Common myeloid progenitor, CD34-positive (primary cell): ENCODE measurements at places on chromosomes 16 and 17.

- no peak for DNase-seq
Observed at GRCh38 chr17:31294820-31295488, 2.1 kb downstream of the OMG start.

DNA sequence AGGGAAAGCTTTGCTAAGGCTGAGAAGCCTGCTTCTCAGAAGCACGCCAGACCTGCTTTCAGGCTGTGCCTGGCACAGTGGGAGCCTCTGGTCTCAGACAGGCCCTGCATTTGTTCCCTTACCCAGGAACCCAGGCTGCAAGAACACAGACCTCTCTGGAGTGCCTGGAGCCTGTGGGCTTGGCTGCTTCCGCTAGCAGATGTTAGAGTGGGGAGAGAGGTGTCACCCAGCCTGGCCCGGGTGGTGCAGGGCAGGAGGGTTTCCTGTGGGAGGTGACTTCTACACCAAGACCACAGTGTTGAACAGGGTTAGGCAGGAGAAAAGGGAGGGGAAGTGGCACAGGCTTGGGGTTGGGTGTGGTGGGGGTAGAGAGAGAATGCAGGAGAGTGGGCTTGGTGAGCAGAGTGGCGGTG is 35.8 kb upstream of the ADGRG1 start:
- DNase-seq: peak; percentile 97

DNA sequence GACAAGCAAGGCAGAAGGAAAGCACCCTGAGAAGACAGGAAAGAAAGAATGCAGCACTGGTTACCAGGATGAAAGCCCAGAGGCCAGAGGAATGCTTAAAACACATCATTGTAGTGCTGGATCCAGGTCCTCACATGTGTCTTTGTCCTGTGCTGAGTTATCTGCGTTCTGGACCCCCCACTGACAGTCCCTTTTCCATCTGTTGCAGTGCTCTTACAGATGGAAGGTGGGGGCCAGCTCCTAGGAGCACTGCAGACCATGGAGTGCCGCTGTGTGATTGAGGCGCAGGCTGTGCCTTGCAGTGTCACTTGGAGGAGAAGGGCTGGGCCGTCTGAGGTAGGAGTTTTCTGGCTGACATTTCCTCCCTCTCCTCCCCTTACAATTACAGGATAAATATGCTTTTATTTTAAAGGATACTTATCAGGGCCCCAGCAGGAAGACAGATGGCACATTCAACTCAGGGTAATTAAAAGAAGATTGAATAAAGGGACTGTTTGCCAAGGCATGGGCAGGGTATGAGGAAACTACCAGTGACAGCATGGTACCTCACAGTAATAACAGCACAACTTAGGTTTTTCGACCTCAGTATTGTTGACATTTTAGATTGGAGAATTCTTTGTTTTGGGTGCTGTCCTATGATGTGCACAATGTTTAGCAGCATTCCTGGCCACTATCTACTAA is 3.0 kb downstream of the EME1 start:
- no peak for DNase-seq

- DNase-seq: peak; percentile 55
Observed at GRCh38 chr17:58352596-58353388, 791 bp upstream of the SUPT4H1 start.

DNA sequence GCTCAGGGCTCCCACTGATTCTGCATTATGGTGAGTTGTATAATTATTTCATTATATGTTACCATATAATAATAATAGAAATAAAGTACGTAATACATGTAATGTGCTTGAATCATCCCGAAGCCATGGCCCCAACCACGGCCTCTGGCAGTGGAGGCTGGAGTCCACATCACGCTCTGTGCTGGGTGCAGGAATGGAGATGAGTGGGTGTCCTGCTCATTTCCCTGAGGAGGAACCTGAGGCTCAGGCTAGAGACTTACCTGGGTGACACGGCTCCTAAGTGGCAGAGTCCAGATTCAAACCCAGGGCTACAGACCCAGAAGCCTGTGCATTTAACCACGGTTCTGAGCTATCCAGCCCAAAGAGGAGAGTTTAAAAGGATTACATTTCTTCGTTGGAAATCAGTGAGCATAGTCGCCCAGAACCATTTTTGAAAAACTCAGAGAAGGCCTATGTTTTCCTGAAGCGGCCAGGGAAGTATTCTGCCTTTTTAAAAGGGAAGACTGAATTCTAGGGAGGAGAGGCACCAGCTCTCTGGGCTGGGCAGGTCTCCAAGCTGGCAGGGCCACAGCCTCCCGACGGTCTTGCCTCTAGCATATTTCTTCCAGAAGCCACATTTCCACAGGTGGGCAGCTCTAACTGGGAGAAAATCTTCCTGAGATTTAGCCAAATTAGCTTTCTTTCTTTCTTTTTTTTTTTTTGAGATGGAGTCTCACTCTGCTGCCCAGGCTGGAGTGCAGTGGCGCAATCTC is 6.7 kb downstream of the IL4R start:
- DNase-seq: no peak

DNA sequence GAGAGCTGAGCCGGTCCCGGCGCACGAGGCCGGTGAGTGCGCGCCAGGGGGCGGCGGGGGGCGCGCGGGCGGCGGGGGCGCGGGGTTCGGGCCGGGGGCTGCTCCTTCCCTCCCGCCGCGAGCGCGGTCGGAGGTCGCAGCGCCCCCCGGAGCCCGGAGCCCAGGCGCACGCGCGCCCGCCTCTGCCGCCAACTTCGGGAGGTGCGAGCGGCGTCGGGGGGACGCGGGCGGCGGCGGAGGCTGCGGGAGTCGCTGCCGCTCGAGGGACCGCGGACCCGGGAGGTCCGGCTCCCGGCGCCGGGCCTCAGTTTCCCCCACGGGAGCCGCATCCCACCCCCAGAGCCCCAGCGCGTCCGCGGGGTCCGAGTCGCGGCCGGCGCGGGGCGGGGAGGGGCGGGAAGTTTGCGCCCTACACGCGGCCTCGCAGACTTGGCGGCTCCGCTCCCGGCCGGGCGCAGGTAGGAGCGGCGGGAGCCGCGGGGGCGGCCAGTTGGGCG is at the start of gene PRR35:
Gene PRR35 (plus strand): TSS at position 191 of the 497 bp plus-strand sequence. CDS start 2,901 bp downstream, outside the sequence.
- DNase-seq: no peak

DNA sequence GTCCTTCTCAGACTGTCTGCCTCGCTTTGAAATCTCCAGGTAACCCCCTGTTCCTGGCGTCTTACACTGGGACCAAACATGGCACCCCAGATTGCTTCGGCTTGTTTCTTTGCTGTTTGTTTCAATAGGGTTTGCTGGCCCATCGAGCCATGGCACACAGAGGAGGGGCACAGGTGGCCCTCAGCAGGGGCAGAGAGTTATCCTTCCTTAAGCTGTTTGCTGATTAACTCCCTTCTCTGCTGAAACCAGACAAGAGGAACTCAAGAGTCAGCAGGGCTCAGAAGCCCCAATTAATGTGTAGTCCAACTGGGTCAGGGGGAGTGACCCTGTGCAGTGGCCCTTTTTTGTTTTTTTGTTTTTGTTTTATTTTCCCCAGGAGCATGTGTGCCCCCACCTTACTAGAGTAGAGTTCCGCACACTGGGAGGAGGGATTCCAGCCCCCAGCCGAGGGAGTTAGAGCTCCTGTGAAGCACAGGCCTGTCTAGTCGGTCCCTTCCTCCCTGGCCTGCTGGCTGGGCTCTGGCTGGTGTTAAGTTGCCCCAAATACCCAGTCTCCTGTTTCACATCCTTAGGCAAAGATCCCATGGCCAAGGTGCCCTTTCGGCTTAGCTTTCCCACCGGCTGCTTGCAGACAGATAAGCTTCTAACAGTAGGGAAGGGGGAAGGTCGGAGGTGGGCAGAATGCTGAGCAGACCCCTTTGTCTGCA is 39.3 kb downstream of the YPEL2 start:
- no peak for DNase-seq

- no peak for DNase-seq
Observed at GRCh38 chr16:49701789-49702494, 154.0 kb downstream of the ZNF423 start.

GRCh38 chr16:54955757-54956156 is 25.1 kb downstream of the IRX5 start:
- no peak for DNase-seq

GRCh38 chr17:7700510-7700909 is 4.5 kb upstream of the EFNB3 start:
- no peak for DNase-seq

GRCh38 chr17:31389657-31390381 is 1.7 kb upstream of the RAB11FIP4 start:
- no peak for DNase-seq

DNA sequence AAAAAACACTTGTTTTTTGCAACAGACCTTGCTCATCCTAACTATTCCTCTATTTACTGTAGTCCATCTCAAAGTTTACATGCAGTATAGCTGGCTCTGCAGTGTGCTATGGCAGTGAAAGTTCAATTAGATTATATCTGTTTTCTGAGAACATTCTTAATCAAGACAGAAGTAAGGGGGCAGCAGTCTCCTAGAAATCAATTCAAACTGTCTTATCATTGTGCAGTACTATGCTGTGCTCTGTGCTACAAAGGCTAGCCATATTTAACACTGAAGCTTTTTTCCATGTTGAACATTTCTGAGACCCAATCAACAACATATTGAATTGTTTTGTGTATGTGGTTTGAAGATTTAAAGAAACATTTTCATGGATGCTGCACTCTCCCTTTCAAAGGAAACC is 11.4 kb downstream of the NETO2 start:
- peak; percentile 3 for DNase-seq

- no peak for DNase-seq
Observed at GRCh38 chr17:38589462-38590114, 16.2 kb downstream of the SRCIN1 start.

DNA sequence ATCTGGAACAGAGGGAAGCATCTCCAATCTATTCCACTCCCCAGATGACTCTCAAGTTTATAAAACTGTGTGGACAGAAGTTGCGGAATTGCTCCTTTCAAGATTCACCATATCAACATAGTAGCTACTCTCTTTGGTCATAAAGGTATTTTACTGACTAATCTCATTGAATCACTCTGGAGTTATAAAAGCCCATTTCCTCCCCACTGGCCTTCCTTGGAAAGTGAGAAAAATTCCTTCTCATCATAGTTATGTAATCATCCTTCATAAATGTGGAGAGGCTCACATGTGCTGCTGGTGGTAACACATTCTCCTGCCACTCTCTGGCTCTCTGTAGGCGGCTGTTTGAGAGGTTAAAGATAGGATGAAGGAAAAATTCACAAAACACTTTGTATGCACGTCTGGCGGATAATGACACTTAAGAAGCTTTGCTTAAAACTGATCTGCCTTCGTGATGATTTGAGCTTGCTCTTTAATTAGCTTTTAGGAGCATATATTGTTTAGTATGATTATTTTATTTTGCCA is 1034.0 kb upstream of the EEF2KMT start:
- no peak for DNase-seq

DNA sequence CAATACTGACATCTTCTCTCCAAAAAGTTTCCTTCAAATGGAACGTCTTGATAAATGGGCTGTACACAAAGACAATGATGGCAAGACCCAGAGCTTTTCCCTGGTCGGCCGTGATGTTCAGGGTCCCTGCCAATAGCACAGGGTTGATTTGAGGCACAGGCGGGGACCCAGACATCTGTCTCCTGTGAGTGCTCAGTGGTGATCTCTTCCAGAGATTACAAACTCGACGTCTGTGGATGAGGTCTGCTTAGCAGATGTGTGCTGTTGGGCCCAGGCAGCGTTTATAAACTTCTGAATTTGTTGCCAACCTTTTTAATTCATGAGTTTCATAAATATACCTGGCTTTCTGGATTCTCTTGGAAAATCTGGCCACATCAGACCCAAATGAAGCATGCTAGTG is 14.9 kb downstream of the CPPED1 start:
- DNase-seq: no peak

DNA sequence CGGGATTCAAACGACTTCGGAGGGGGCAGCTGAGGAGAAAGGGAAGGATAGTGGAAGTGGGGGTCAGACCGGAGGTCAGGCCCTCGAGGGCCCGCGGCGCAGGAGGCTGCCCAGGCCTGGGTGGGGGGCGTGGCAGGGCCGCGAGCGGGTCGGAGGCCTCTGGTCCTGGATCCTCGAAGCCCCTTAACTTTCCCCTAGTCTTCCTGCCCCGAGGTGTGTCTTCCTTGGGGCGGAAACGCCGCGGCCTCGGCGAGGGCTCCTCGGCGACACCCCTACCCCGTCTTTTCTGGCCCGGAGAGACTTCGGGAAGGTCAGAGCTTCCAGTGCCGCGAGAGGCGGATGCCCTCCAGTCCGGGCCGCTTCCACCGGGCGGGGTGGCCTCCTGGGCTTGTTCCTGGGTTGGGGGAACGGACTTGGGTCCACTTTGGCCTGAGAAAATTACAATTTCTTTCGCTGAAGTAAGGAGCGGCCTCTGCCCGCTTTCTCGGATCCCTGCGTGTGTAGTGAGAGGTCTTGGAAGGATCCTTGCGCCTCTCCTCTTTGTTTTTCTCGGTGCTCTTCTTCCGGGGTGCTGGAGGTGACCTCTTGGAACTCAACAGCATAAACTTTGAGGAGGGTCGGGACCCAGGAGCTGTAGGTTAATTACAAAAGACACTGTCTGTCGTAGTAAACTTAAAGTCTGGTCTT is 491 bp downstream of the IST1 start:
- DNase-seq: no peak

- no peak for DNase-seq
Observed at GRCh38 chr16:13060932-13061331, 159.5 kb downstream of the SHISA9 start.

- no peak for DNase-seq
Observed at GRCh38 chr16:84397090-84397489, 28.8 kb downstream of the ATP2C2 start.

- DNase-seq: no peak
Observed at GRCh38 chr16:73420676-73421075, 372.7 kb upstream of the ZFHX3 start.

- no peak for DNase-seq
Observed at GRCh38 chr17:35447499-35447898, 1.1 kb downstream of the SLFN13 start.

DNA sequence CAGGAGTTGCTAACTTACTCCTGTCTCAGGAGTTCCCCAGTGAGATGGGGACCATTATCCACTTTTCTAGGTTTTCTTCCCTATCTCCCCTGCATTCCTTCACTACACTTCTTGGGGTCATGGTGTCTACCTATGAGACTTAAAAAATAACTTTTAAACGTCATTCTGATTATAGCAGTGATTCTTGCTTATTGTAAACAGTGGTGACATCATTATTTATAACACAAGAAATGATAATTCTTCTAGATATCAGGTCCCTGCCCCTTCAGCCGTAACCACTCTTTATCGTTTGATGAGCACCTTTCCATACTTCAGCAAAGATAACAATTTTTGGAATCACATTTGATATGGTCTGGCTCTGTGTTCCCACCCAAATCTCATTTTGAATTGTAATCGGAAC is 27.2 kb upstream of the IRX3 start:
- DNase-seq: no peak

- DNase-seq: peak; percentile 31
Observed at GRCh38 chr16:58451945-58452401, 48.0 kb upstream of the NDRG4 start.

- DNase-seq: peak; percentile 61
Observed at GRCh38 chr17:78412403-78412802, 34.0 kb downstream of the PGS1 start.

- no peak for DNase-seq
Observed at GRCh38 chr17:63142836-63143235, 176.8 kb downstream of the TANC2 start.

- peak; percentile 30 for DNase-seq
Observed at GRCh38 chr17:44438636-44439035, 49.2 kb upstream of the ITGA2B start.
